ENCODE measurements at places on chromosomes 7 and 10.
A peak's percentile ranks its signal among the peaks of the same experiment; 100 is the strongest.

- DNase-seq = no peak
Observed at GRCh38 chr7:137009404-137009803, 141.0 kb downstream of the CHRM2 start.

DNA sequence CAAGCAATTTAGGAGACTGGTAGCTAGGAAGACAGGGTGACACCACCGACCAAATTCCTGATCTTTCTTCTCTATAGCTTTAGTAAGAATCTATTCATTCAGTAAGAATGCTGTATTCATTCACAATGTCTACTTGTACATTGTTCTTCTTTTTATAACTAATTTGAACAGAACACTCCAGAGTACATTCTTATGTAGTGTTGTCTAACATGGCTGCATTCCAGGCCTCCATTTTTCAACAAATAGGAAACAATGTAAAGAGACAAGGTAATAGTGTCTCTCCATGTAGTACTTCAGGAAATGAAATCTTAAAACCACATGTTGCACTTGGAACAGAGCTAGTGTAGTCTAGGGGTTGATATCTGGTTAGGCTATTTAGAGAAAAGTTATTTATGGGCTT lies 1.8 kb downstream of the VCL start:
- no peak for DNase-seq

- peak; percentile 41 for DNase-seq
Observed at GRCh38 chr7:30028749-30029635, 780 bp downstream of the PLEKHA8 start.

DNA sequence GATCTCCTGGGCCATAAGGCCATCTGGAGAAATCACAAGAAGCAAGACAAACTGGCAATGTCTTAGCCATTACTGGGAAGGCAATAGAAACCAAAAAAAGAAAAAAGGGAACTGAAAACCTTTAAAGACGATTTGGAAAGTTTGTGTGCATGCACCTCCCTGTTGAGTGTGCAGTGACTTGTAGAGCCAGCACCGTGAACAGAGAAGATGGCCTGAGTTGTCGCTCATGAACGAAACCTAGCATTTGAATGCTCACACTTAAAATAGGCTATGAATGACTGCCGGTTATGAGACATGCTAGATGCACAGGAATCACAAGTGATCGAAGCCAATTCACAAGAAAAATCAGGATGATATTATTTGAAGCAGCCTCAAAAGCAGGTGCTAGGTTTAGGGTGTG lies 151.3 kb upstream of the ADO start:
- DNase-seq = no peak

DNA sequence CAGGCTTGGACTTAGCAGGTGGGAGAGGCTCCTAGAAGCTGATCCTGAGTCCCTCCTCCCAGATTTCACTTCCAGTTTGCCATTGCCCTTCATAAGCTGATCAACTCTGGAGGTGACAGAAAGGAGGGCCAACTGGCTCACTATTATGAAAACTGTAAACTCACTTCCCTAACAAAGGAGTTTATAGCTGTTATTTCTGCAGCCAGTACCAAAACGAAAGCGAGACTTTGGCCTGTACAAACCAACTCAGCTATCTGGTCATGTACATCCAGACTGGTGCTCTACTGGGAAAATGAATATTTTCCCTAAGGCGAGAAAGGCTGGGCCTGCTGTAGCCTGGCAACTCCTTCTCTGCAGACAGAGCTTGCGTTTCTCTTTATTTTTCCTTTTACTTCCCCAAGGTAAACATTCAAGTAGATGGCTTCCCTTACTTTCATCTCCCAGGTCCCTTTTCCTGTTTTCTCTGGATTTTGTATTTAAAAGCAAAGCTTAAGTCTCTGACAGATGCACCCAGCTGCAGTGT lies 54.7 kb downstream of the GALNT17 start:
- no peak for DNase-seq

GRCh38 chr10:67077376-67077775 lies 151.5 kb downstream of the LRRTM3 start:
- DNase-seq = no peak

DNA sequence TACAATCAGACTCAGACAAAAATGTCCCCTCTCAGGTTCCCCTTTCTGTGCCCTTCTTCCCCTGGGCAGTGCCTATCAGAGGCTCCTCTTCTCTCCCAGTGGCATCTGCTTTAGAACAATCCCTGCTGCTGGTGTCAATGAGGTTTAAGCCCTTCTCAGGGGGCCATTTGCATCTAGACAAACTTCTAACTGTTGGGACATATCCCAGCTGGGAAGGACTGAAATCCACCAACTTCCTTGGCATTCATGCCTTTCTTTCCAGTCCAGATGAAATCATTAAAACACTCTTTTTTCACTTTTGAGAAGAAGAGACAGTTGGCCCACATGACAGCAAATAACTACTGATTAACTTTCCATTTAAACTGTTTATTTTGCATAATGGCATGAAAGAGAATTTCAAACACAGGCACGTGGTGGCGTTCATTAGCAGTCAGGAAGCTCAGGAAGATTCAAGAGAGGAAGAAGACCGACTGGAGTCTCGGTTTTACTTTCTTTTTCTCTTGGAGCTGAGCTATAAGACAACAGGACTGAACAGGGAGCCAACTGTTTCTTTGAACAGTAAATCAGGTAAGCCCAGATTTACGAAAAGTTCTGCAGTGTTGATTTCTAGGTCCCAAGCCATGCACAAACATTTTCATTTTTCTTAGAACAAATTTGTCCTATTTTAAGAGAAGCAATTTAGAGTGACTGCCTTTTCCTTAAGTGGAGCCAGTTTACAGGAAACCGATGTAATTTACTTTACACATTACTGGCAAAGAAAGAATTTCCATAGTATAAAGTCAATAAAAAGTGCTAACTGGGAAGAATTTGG lies at the start of gene GIMAP2:
TSS of gene GIMAP2 (plus strand) at position 488 of the 811 bp plus-strand sequence. CDS start 1,354 bp downstream, outside the sequence.
- DNase-seq = no peak

GRCh38 chr10:122494173-122494820 lies 32.9 kb downstream of the HTRA1 start:
- no peak for DNase-seq

- DNase-seq = no peak
Observed at GRCh38 chr7:87047-87446, 105.3 kb upstream of the FAM20C start.

GRCh38 chr10:17021656-17022465 lies 107.8 kb downstream of the CUBN start:
- DNase-seq = no peak

GRCh38 chr7:100093498-100093897 lies 4.7 kb downstream of the COPS6 start:
- no peak for DNase-seq

DNA sequence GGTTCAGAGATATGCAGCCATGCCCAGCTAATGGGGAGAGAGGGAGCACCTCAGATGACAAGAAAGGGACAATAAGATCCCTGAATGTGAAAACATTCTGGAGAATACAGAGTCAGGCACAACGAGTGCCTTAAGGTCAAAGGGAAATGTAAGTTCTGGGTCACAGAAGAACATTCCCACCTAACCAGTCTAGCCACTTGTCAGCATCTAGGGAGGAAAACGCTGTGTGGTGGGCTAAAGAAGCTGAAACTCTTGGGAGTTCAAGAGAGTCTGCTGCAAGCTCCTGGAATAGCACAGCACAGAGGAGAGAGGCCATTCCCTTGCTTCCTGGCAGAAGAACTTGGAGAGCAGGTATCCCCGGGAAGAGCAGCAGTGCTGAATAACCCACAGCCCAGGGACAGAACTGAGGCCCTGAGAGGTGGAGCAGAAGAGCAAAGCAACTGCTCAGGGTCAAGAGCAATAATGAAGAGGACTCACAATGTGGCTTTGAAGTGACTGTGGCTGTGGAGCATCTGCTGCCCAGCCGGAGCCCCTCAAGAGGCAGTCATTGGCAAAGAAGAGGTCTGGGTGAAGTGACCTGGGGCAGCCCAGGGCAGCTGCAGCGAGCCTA lies 182.3 kb downstream of the NPSR1 start:
- DNase-seq = no peak

GRCh38 chr10:6351495-6351894 lies 148.8 kb downstream of the PFKFB3 start:
- no peak for DNase-seq

DNA sequence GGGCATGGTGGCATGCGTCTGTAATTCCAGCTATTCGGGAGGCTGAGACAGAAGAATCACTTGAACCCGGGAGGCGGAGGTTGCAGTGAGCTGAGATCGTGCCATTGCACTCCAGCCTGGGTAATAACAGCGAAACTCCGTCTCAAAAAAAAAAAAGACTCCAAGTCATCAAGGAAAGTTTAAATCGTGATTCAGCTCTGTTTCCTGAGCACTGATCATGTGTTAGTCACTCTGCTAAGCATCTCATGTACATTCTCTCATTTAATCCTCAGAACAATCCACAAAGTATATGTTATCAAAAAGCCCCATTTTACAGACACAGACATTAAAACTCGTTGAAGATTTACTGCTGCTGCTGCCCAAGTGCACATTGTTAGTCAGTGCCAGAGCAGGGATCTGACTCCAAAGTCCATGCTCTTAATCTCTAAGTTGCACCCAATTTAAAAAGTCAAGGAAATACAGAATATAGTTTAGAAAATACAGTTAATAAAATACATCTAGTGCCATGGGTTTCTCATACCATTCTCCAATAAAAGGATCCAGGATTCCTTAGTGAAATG lies 6.2 kb downstream of the PIK3AP1 start:
- no peak for DNase-seq

- no peak for DNase-seq
Observed at GRCh38 chr7:120064565-120064964, 208.4 kb upstream of the KCND2 start.

DNA sequence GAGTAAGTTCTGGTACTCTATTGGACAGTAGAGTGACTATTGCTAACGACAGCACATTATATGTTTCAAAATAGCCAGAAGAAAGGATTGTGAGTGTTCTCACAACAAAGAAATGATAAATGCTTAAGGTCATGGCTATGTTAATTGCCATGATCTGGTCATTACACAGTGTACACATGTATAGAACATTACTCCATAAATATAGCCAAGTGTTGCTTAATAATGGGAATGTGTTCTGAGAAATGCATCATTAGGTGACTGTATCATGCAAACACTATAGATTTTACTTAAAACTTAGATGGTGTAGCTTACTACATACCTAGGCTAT lies 19.6 kb downstream of the EPC1 start:
- DNase-seq = no peak

GRCh38 chr7:140014123-140014522 lies 48.6 kb downstream of the PARP12 start:
- no peak for DNase-seq

- DNase-seq = no peak
Observed at GRCh38 chr7:47393406-47393805, 188.5 kb downstream of the TNS3 start.

GRCh38 chr7:123154231-123154860 lies 45.4 kb downstream of the SLC13A1 start:
- DNase-seq = no peak

- no peak for DNase-seq
Observed at GRCh38 chr7:4058158-4058557, 623.9 kb upstream of the FOXK1 start.

DNA sequence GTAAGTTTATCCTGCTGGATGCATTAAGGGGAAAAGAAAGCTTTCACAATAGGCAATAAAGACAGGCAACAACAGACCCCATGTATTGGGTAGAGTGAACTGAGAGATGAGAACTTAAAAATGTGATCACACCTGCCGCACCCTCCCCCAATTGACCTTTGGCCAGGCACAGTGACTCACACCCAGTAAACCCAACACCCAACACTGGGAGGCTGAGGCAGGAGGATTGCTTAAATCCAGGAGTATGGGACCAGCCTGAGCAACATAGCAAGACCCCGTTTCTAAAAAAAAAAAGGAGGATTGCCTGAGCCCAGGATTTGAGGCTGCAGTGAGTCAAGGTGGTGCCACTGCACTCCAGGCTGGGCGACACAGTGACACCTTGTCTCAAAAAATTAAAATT lies 86.9 kb downstream of the MPP7 start:
- no peak for DNase-seq

GRCh38 chr10:76073524-76073923 lies 642.1 kb downstream of the LRMDA start:
- DNase-seq = no peak

DNA sequence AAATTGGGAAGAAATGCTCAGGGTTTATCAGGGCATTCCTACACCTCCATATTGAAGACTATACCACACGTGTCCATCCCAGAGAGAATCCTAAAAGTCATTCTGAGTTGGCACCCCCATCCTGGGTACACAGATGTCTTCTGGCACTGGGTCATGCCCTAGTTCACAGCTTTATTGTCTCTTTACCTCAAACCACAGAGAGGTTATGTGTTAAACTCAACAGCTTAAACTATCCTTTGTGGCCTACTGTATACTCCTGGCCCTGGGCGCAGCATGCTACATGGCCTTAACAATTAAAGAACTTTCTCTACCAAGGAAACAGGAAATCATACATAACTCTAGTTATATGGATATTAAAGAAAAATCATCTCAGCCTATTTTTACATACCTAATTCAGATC lies 115.6 kb upstream of the SEM1 start:
- no peak for DNase-seq

- DNase-seq = no peak
Observed at GRCh38 chr7:120857588-120858573, at the start of gene TSPAN12. Gene TSPAN12 (minus strand): TSS chr7:120858144. CDS start chr7:120856763, 1,381 bp downstream.

DNA sequence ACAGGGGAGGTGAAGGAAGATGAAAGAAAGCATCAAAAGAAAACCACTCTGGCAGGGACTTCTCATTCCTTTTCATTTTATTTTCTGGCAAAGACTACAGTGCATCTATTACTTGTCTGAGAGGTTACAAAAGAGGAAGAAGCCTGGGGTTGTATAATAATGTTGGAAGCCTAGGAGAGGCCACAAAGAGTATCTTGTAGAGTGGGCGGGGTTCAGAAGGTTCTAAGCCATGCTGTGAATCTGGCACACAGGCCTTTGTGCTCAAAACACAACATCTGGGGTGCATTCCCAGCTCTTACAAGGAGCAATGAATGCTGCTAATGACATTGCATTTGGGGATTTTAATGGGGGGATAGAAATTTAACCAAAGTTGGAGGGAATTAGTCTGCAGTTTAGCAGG lies 49.4 kb downstream of the MRPL32 start:
- no peak for DNase-seq

- no peak for DNase-seq
Observed at GRCh38 chr10:71742301-71743088, 22.9 kb upstream of the C10orf105 start.

DNA sequence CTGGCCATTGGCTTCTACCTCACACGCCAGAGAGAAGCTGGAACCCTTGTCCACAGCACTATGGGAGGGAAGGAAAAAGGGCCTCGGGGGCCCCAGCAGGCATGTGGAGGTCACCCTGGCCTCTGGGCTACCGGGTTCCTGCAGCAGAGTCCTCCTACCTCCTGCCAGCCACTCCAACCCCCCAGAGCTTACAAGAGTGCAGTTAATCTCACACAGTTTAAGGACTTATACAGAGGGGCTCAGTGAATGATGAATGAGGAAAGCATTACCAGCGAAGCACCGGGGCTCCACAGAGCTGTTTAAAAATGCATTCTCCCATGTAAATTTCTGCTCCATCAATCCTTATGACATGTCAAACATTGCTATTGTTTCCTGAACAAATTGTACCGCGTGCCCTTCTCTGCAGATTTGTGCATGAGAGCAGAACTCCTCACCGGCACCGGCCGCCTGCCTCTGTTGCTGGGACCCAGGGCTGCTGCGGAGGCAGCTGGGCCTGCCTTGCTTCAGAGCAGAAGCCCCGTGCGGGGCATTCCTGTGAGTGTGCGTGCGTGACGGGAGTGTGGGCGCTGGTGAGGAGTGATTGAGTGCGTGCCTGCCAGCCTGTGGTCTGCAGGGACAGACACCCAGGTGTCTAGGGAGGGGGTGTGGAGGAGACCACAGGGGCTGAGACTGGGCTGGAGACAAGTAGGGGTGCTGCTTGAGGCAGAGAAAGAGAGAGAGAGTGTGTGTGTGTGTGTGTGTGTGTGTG lies 52.8 kb downstream of the C10orf105 start:
- no peak for DNase-seq
